ENCODE measurements at places on chromosomes 16 and 17. TPM values are rescaled to one million over a fixed set of nuclear protein-coding genes. Genes with fewer than 3 reads are reported as not detected.

Gene ZNF597
- 1.8 TPM for total RNA-seq

Gene ENPP7
- not detected for total RNA-seq

Gene CDH5
- under 0.01 TPM for total RNA-seq

Gene KRTAP4-5
- not detected for total RNA-seq

Gene FGF11
- total RNA-seq: 0.33 TPM

Gene KIF18B
- under 0.01 TPM for total RNA-seq

Gene WNT3
- 1.3 TPM for total RNA-seq

Gene CCL4
- not detected for total RNA-seq
